ENCODE measurements at places on chromosomes 2 and 18. TPM values are rescaled to one million over a fixed set of nuclear protein-coding genes. Genes with fewer than 3 reads are reported as not detected.

Gene SCYGR4
- not detected for total RNA-seq

Gene ATG9A
- 19.6 TPM for total RNA-seq

Gene FOSL2
- 20.0 TPM for total RNA-seq

Gene OTOF
- total RNA-seq: 1.6 TPM

Gene NMUR1
- 0.41 TPM for total RNA-seq

Gene MLPH
- total RNA-seq: 0.82 TPM

Gene KIAA2012
- total RNA-seq: 0.82 TPM
